ENCODE measurements at places on chromosomes 7 and 10.

GRCh38 chr7:133065301-133065700 lies 16.6 kb downstream of the CHCHD3 start:
- no peak for DNase-seq

GRCh38 chr10:6542999-6543430 lies 37.1 kb downstream of the PRKCQ start:
- DNase-seq = no peak

GRCh38 chr10:15724683-15725082 lies 5.0 kb upstream of the ITGA8 start:
- DNase-seq = no peak

- DNase-seq = no peak
Observed at GRCh38 chr10:5620966-5621365, 45.4 kb downstream of the ASB13 start.

- no peak for DNase-seq
Observed at GRCh38 chr7:80885757-80886156, 33.1 kb downstream of the SEMA3C start.

GRCh38 chr7:135798095-135798494 lies 49.5 kb upstream of the FAM180A start:
- no peak for DNase-seq

- DNase-seq = no peak
Observed at GRCh38 chr10:113285305-113285704, 267.5 kb upstream of the HABP2 start.

DNA sequence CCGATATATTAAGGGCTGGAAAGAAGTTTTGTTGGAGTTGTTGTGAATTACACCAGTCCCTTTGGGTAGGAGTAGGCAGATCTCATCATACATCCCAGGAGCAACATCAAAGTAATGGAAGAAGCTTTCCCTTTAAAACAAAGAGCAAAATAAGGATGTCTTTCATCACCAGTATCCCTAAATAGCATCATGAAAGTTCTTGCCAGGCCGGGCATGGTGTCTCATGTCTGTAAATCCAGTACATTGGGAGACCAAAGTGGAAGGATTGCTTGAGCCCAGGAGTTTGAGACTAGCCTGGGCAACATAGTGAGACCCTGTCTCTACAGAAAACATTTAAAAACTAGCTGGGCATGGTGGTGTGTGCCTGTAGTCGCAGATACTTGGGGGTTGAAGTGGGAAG lies 38.7 kb downstream of the LRRC20 start:
- no peak for DNase-seq

GRCh38 chr10:108696792-108697477 lies 1226.4 kb downstream of the XPNPEP1 start:
- no peak for DNase-seq

GRCh38 chr10:131698986-131699385 lies 201.8 kb upstream of the PPP2R2D start:
- no peak for DNase-seq
